ENCODE measurements at places on chromosomes 2 and 18.

GRCh38 chr18:2905854-2906703 is 59.3 kb downstream of the EMILIN2 start:
- no peak for DNase-seq

GRCh38 chr18:54251606-54252390 is 17.5 kb upstream of the POLI start:
- no peak for DNase-seq

GRCh38 chr18:11002277-11002676 is 147.1 kb downstream of the PIEZO2 start:
- DNase-seq = no peak

- DNase-seq = no peak
Observed at GRCh38 chr2:68302281-68302875, 17.4 kb downstream of the CNRIP1 start.

GRCh38 chr2:57598551-57598950 is 448.1 kb upstream of the VRK2 start:
- no peak for DNase-seq
